Midbrain (tissue), 1 donor: ENCODE measurements at places on chromosomes 16 and 17.
A peak's percentile ranks its signal among the peaks of the same experiment; 100 is the strongest.

DNA sequence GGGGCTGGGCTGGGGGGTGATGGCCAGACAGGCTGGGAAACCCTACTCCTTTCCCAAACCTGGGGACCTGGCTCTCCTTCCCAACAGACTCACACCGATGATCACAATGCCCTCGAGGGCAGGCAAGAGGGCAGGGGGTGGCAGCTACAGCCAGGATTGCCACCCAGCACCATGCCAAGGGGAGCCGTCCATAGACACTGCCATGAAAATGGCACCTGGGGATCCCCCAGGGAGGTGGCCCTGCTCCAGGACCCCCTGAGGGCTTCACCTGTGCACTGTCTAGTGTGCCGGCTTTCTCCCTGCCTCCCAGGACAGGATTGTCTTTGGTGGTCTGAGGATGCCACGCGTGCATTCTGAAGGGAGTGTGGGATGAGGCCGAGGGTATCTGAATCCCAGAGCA, 24.6 kb downstream of the RPH3AL start:
- DNase-seq = no peak

DNA sequence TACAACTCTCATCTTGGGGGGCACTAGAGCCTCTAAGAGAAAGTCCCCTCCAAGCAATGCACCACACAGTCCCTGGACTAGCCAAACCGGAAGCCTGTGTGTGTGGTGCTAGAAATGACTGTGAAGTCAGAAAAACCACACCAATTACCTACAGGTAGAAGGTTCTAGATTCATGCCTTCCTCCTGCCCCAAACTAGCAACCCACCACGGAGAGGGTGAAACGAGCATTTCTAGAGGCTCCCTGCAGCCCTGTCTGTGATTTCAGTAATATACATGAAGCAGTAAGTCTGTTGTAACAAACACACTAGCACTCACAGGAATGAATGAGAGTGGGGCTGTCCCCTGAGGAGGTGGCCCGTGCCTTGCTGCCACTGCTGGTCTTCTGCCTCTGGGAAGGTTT, 13.6 kb downstream of the ZFHX3 start:
- DNase-seq = no peak

DNA sequence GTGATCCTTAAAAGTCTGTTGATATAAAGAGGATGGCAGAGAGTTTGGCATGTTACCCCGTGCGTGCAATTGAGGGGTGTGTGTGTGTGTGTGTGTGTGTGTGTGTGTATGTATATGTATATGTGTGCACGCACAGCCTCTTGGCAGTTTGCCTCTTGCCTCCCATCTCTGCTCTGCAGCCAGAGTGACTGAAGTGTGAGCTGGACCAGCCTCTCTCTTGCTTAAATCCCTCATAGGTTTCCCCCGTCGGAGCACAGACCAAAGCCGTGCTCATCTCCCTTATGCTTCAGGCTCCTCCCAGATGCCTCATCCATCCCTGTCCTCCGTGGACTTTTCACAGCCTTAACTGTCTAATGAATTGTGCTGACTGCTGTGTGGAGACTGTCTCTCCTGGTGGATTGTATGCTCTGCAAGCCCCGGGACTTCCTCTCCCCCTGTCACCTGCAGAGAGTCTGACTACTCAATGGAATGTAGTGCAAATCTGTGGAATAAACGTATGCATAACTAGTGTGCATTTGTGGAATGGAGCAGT, 413.5 kb downstream of the CPPED1 start:
- DNase-seq = no peak

DNA sequence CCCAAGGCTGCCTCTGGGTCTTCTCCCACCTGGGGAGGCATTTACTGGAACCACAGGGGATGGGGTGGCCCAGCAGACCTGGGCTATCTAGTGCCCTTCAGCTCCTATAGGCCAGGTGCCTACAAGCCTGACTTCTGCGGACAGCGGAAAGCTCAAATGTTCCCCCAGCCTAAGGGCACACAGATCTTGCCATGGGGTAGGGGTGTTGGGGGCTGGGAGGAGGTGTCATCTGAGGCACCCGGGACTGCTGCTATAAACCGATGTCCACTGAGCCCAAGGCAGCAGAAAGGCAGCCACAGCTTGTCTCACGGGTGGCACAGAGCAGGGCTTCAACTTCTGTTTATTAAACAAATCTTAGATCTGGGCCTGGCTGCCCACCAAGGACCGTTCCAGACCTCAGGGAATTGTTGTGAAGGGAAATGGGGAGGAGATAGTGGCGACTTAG, 3.6 kb downstream of the MYO1C start:
- DNase-seq = no peak

- DNase-seq = no peak
Observed at GRCh38 chr17:33560165-33560564, 267.1 kb upstream of the ASIC2 start.

GRCh38 chr16:82945420-82946101, 318.8 kb downstream of the CDH13 start:
- no peak for DNase-seq

- no peak for DNase-seq
Observed at GRCh38 chr17:69597898-69598692, 183.6 kb downstream of the MAP2K6 start.

- peak; percentile 34 for DNase-seq
Observed at GRCh38 chr17:32461853-32462617, 17.7 kb downstream of the PSMD11 start.

DNA sequence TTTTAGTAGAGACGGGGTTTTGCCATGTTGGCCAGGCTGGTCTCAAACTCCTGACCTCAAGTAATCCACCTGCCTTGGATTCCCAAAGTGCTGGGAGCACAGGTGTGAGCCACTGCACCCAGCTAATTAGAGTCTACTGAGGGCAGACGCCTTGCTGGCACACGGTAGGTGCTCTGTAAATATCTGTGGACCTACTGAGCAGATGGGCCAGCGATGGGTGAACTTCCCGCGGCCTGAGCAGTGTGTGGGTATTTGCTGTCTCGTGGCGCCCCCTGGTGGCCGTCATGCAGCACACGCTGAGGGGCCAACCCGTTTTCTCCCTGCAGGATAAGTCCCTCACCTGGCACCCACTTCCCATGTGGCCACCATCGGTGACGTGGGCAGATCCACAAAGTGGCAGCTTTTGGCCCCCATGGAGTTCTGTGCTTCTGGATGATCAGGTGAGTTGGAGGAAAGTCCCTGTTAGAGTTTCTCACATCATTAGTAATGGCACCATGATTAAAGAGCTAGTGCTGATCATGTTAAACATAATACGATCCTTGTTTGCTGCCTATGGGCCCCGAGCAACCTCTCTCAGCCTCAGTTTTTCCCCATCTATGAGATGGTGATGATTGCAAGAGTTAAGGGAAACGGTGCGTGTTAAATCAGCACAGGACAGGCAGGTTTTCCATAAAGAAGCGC, 40.7 kb downstream of the ZDHHC7 start:
- peak; percentile 78 for DNase-seq

GRCh38 chr17:63675231-63675606, 24.7 kb downstream of the LIMD2 start:
- no peak for DNase-seq

GRCh38 chr16:57626420-57627170, 1.8 kb upstream of the ADGRG1 start:
- no peak for DNase-seq

DNA sequence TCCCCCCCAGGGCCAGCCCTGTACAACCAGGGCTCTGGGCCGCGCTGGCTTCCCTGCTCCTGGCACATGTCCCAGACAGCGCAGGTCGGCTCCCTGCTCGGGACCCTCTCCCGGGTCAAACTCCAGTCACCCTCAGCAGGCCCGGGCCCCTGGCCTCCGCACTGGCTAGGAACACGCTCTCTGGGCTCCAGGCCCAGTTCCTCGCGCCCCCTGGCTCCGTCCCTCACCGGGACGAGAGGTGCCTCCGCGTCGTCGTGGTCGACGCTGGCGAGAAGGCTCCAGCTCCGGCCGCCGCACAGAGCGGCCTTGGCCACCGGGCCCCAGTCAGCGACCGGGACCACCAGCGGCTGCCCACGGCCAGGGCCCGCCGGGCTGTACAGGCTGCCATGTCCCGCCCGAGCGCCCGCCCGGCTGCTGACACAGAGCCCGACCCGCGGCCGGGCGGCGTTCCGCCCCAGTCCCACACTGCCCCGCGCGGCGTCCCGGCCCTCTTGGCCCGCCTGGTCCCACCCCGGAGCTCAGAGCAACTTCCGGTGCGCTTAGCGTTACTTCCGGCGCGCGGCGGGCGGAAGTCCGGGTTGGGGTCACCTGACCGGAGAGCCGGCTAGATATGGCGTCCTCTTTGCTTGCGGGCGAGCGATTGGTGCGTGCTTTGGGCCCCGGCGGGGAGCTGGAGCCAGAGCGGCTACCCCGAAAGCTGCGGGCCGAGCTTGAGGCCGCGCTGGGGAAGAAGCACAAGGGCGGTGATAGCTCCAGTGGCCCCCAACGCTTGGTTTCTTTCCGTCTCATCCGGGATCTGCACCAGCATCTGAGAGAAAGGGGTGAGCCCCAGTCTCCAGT, at the start of gene POLDIP2:
Gene POLDIP2 (minus strand): TSS at position 467 of the 840 bp plus-strand sequence. CDS start 79 bp downstream, at position 388.
- DNase-seq = peak; percentile 97

DNA sequence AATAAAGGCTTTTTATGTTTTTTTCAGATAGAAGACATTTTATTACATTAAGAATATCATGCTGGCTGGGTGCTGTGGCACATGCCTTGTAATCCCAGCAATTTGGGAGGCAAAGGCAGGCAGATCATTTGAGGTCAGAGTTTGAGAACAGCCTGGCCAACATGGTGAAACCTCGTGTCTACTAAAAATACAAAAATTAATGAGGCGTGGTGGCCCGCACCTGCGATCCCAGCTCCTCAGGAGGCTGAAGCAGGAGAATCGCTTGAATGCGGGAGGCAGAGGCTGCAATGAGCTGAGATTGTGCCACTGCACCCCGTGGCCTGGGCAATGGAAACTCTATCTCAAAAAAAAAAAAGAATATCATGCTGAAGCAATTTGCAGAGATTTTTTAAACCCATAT, 29.1 kb upstream of the HAPSTR1 start:
- no peak for DNase-seq

DNA sequence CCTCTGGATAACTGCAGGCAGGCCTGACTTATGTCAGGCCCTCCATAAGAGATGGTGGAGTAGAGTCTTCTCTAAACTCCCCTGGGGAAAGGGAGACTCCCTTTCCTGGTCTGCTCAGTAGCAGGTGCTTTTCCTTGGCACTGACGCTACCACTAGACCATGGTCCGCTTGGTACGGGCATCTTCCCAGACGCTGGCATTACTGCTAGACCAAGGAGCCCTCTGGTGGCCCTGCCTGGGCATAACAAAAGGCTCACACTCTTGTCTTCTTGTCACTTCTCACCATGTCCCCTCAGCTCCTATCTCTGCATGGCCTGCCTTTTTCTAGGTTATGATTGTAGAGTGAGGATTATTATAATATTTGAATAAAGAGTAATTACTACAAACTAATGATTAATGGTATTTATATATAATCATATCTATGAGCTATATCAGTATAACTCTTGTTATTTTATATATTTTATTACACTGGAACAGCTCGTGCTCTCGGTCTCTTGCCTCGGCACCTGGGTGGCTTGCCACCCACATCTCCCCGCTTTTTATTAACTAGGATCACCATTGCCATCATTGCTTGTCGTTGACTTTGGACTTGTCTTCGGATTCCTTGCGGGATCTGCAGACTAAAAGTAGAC, 59.8 kb upstream of the ARL4D start:
- DNase-seq = peak; percentile 80
